ENCODE measurements at places on chromosomes 16 and 17. TPM values are rescaled to one million over a fixed set of nuclear protein-coding genes. Genes with fewer than 3 reads are reported as not detected.

MYH3 gene
- 3.4 TPM for total RNA-seq

TMEM114 gene
- not detected for total RNA-seq

DNA sequence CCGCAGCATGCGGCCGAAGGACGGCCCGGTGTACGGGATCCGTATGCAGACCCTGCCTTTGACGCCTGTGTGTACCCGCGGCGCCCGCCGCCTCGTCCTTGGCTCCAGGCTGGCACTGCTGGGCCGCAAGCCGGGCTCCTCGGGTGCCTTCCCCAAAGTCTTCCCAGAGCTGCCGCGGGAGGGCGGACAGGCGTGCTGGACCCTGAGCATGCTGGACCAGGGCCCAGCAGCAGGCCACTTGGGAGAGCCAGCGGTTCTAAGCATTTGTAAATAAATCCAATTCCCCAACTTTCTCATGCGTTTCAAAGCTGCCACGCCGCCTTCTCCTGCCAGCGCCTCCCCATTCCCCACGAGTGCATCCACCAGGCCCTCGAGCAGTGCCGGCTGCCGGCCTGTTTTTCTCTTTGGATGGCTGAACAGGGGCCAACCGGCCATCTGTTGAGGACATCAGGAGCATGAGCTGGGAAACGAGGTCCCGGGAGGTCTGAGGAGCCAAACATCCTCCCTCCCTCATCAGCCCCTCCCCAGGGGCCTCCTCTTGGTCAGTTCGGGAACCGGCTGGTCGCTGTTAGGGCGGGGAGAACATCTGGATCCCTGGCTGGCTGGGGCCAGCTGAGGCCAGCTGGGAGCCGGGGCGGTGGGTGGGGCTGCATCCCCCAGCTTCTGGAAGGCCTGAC is 20.5 kb upstream of the PABPN1L start:
- peak; percentile 80 for DNase-seq

DNA sequence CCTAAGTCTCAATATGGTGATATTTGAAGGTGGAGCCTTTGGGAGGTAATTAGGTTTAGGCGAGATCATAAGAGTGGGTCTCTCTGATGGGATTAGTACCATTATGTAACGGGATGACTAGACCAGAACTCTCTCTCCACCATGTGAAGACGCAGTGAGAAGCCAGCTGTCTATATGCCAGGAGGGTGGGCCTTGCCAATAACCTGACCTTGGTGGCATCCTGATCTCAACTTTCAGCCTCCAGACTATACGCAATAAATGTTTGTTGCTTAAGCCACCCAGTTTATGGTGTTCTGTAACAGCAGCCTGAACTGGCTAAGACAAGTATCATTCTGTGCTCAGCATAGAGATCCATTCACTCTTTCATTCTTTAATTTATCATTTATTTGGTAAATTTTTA is 167.2 kb upstream of the CDH11 start:
- DNase-seq: no peak

DNA sequence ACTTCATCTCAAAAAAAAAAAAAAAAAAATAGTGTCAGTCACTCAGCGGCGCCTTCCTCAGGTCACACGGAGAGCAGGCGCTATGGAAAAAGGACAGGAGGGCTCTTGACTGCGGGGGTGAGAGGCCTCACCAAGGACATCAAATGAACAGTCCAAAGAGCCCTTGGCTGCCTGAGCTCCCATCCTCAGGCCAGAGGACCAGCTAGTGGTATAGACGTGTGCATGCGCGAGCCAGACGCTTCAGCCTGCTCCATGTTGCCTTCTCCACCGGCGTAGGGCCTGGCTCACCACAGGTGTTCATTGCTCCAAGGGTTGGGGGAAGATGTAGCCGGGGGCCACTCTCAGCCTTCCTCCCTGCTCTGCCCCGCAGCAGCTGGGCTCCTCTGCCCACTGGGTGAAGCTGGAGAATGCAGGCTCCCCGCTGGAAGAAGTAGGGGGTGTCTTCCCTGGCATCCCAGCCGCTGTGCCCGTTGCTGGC is 65.8 kb upstream of the PLCG2 start:
- DNase-seq: no peak

DNA sequence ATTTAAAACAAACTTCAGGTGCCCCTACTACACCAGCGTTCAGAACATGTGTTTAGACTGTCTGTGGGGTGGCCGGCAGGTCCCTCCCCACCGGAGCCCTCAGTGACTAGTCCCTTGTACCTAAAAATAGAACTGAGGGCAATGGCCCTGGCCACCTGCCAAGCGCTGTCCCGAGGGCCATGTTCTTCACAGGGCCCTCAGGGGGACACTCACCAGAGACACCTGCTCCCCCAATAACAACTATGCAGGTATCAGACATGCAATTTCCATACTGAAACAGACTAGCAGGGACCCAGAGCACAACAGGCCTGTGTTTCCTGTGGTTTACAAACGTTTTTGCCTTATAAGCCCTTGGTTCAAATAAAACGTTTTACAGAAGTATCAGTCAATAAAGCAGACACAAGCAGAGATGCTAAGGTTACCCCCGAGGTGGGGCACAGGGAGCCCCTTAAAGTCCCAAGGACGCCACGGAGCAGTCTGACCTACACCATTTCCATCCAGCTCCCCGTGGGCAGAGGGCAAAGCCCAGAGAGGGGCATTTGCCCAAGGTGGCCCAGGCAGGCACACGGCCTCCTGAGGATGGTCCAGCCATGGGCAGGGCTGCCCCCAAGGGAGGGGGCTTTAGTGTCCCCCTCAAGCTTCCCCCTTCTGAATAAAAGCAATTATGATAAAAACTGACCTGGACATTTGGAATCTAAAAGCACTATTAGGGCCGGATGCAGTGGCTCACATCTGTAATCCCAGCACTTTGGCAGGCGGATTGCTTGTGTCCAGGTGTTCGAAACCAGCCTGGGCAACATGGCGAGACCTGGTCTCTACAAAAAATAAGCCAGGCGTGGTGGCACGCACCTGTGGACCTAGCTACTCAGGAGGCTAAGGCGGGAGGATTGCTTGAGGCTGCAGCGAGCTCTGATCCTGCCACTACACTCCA is 896 bp upstream of the MYLK3 start:
- DNase-seq: no peak

GRCh38 chr16:88878967-88879787 is 12.7 kb upstream of the PABPN1L start:
- DNase-seq: no peak

- peak; percentile 65 for DNase-seq
Measured at GRCh38 chr16:20380782-20381181, 23.8 kb downstream of the PDILT start.

DNA sequence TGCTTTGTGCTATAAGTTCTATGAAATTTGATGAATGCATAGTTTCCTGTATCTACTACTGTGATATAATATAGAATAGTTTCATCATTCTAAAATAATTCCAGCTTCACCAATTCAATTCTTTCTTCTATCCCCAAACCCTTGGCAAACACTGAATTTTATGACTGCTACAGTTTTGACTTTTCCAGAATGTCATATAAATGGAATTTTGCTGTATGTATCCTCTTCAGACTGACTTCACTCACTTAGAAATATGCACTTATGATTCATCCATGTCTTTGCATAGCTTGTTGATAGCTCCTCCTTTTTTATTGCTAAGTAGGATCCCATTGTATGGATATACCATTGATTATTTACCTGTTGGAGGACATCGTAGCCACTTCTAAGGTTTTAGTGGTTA is 89.1 kb upstream of the HS3ST3A1 start:
- DNase-seq: no peak
